ENCODE measurements at places on chromosomes 4 and X.
A peak's percentile ranks its signal among the peaks of the same experiment; 100 is the strongest.

GRCh38 chrX:147803948-147804347 lies 107.8 kb upstream of the FMR1 start:
- no peak for ATAC-seq

- no peak for ATAC-seq
These were observed 47.2 kb downstream of the SLC34A2 start for GRCh38 chr4:25702848-25703247.

DNA sequence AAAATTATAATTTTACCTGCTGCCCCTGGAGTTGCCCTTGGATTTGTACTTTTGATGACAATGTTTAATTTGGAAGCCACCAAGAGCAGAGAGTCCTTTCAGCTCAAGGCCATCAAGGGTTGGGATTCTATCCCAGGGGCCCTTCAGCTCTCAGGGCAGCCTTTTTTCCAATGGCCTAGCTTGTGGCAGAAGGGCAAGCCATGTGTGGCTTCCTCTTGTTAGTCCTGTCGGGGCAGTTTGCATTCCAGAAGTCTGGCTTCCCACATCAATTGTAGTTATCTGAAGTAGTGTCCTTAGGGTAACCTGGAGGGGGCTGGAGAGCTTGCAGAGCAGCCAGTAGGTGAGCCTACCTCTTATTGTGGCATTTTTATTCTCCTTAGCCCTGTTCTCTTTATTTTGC lies 569.4 kb downstream of the TRAM1L1 start:
- no peak for ATAC-seq

DNA sequence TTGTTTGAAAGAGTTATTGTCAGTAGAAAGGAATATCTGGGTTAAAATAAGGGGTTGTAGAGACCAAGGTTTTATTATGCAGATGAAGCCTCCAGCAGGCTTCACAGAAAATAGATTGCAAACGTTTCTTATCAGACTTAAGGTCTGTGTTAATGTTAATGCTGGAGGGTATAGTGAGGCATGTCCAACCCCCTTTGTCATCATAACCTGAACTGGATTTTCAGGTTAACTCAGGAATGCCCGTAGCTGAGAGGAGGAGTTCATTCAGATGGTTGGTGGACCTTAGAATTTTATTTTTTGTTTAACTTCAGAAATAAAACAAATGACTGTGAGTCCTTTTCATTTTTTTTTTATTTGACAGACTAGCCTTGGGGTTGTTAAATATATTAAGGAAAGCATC lies 354.1 kb downstream of the GPM6A start:
- ATAC-seq = no peak

DNA sequence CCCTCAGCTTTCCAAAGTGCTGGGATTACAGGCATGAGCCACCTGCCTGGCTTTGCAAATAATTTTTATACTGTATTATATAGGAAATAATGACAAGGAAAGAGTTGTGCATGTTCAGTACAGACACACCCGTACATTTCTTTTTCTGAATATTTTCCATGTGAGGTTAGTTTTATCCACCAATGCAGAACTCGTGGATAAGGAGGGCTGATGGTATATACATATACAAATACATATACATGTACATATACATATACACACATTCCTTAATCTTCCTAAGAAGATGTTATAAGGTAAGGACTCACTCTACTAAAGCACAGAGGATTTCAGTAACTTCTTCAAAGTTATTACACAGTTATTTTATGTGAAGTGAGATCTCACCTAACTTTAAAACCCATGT lies 925.8 kb downstream of the C4orf33 start:
- no peak for ATAC-seq

DNA sequence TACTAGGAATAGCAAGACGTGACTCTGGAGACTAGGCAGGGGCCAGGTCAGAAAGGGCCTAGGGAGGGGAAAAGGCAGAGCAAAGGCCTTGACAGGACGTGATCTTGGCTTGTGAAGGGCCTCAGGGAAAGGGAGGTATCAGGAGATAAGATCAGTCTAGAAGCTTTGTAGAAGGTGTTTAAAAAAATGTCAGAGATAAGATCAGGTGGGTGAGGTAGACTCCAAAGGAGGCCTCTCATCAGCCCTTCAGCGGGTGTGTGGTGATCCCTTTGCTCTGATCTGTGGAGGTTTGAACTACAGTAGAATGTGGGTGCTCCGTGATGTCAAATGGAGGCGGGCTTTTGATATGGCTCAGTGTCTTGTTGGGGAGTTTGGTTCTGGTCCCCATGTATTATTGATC lies 78.8 kb upstream of the PRPS1 start:
- no peak for ATAC-seq

- ATAC-seq = no peak
These were observed 59.2 kb downstream of the FAM47A start for GRCh38 chrX:34072906-34073305.

GRCh38 chr4:73730867-73731266 lies 9.5 kb upstream of the CXCL8 start:
- ATAC-seq = no peak

DNA sequence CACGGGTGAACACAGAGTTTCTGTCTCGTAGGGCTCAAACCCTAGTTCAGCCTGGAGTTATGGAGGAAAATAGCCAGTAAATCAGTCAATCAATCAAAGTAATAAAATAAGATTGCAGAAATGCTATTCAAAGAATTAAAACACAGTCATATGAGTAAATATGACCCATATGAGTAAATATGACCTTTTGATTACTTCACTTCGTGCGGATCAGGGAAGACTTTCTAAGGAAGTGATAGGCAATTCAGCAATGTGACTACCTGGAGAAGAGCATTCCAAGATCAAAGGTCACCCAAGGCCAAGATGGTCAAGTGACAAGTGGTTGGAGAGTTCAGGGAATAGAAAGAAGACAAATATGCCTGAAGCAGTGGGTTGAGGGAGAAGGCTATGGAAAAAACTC lies 722.6 kb downstream of the ADGRL3 start:
- ATAC-seq = no peak

GRCh38 chr4:69830560-69831269 lies 29.2 kb downstream of the SULT1E1 start:
- peak; percentile 67 for ATAC-seq

GRCh38 chr4:139171876-139172691 lies 4.9 kb downstream of the ELF2 start:
- peak; percentile 23 for ATAC-seq

- ATAC-seq = peak; percentile 32
These were observed 91.2 kb downstream of the FAM53A start for GRCh38 chr4:1592709-1593417.

- ATAC-seq = no peak
These were observed 10.2 kb upstream of the MSANTD1 start for GRCh38 chr4:3238721-3239120.

DNA sequence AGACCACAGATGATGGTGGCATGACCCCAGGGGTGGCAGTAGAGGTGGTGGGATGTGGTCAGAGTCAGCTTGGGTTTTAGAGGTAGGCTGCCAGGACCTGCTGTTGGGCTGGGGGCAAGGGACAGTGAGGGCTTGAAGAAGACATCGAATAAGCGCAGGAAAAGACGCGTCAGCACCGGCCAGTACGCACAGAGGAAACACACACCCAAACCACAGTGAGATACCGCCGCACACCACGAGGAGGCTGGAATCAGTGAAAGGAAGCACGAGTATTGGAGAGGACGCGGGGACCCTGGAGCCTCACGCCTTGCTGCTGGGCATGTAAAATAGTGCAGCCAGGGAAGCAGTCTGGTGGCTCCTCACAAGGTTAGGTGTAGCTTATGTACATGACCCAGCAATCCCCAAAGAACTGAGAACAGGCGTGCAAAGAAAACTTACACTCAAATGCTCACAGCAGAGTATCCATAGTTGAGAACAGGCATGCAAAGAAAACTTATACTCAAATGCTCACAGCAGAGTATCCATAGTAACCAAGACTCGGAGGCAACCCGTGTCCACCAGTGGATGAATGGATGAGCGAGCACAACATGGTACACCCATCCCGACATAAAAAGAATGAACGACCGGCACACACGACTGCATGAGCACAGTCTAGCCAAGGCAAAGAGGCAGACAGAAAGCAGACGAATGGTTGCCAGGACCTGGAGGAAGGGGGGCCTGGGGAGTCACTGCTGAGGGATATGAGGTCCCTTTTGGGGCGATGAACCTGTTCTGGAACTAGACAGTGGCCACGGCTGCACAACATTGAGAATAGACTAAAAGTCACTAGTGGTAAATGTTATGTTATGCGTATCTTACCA lies 13.3 kb downstream of the PDZD4 start:
- no peak for ATAC-seq

- no peak for ATAC-seq
These were observed 16.0 kb downstream of the GSPT2 start for GRCh38 chrX:51759055-51759839.

- ATAC-seq = no peak
These were observed 26.2 kb upstream of the JAKMIP1 start for GRCh38 chr4:6226506-6226905.

- ATAC-seq = no peak
These were observed 416.1 kb downstream of the PCDH18 start for GRCh38 chr4:137116144-137116543.

- no peak for ATAC-seq
These were observed 128.7 kb downstream of the MSL3 start for GRCh38 chrX:11886745-11887144.

- ATAC-seq = peak; percentile 83
These were observed 19.4 kb downstream of the SORBS2 start for GRCh38 chr4:185792384-185793115.

GRCh38 chrX:63758011-63758410 lies 27.0 kb downstream of the ARHGEF9 start:
- no peak for ATAC-seq

DNA sequence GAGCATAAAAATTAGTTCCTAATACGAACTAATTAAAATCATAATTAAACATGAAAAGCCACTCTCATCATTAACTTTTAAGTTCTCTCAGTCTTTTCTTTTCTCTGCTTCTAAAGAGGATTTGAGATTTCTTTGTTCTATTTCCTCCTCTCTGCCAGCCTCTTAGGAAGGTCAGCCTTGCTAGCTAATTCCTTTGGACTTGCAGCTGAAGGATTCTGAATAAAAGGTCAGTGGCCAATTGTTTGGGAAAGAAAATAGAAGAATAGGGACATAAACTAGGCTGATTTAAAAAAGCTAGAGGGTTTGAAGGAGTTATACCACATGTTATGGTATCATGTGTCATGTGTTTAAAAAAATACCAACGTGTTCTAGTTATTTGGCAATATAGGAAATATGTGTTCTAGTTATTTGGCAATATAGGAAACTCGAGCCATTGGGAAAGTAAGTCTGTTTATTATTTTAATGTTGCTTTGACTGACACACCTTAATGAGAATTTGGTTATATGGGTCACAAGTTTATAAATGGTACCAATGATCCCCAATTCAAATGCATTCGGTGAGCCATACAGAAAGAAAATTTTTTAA lies 1668.7 kb upstream of the PCDH7 start:
- ATAC-seq = no peak

- peak; percentile 35 for ATAC-seq
These were observed 265.3 kb downstream of the ZNF674 start for GRCh38 chrX:46279925-46280313.

GRCh38 chrX:37993837-37994619 lies 12.3 kb upstream of the SYTL5 start:
- ATAC-seq = no peak

DNA sequence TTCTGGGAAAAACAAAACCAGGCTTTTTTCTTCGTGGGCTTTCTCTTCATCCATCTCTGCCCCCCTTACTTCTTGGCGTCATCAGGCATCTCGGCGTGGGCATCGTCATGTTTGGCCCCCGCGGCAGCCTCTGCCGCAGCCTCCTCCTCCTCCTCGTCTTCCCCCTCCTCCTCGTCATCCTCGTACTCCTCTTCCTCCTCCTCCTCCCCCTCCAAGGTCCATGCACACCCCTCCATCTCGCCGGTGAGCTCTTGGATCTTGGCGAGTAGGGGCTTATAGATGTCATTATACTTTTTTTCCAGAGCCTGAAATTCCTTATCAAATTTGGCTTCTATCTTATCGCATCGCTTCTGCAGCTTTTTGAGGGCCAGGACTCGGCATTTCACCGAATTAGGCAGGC lies 488 bp downstream of the NAP1L5 start:
- ATAC-seq = peak; percentile 41

DNA sequence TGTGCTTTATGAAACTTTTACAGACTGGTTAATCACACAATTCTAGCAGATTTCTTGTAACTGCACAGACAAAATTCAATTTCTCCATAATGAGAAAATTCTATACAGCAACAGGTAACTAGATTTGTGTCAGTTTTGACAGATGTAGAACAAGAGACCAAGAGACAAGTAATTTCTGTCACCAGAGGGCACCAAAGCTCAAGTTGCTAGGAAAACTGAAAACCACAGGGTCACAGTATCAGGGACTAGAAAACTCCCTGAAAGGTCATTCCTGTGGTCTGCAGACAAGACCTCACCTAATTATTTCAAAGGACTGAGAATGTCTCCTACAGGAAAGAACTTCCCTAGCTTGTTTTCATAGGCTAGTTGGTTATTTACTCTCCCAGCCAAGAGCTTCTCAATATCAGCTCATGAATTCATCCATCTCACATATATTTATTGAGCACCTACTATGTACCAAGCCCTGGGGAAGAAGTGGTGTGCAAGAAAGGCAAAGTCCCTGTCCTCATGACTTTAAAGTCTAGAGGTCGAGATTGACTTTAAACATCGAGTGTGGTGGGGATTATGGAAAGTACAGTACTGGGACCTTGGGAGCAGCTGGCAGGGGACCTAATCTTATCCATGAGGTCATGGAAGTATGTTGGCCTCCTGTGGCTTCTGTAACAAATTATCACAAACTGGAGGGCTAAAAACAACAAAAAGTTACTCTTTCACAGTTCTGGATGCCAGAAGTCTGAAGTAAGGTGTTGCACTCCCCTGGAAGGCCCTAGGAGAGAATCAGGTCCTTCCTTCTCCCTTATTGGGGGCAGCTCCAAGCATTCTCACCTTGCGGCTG lies 47.8 kb upstream of the SETD7 start:
- ATAC-seq = peak; percentile 84

DNA sequence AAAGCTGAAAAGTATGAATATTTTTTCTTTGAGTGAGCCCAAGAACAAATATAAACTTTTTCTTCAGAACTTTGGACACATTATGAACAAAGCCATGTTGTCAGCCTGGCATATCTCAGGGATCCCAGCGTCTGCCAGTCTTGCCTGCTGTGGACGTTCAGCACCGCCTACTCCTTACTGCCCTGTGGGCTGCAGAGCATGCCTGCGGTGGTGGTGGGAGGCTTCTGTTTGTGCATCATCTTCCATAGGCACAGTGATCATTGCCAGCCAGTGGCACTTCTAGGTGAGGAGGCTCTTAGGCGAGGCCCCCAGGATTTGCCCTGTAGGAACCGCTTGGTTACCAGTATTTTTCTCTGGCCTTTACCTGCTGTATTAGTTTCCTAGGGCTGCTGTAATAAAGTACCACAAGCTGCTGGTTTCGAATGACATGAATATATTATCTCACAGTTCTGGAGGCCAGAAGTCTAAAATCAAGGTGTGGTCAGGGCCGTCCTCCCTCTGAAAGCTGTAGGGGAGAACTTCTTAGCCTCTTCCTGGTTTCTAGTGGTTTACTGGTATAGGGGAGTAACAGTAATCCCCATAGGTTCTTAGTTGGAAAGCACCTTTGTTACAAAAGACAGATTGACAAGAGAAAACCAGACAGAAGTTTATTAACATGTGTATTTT lies 15.4 kb downstream of the ANXA3 start:
- peak; percentile 16 for ATAC-seq

DNA sequence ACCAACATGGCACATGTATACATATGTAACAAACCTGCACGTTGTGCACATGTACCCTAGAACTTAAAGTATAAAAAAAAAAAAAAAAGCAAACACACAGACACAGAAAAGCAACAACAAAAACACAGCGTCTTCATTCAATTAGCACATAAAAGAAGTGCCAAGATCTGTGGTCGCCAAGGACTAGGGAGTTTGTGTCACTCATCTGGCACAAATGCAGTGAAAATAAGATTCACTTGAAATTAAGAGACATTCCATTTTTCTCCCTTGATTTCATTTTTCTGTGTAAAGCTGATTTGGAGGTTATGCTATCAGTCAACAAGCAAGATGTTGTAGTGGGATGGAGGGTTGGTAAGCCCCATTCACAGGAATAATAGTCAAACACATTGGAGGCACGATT lies 115.3 kb downstream of the FAT4 start:
- ATAC-seq = no peak

Measured in SK-N-SH treated with all-trans-retinoic acid at 6 μM for 48 hours (cell line).